Endodermal cell (in vitro differentiated cells): ENCODE measurements at places on chromosomes 16 and 17.
A peak's percentile ranks its signal among the peaks of the same experiment; 100 is the strongest.

DNA sequence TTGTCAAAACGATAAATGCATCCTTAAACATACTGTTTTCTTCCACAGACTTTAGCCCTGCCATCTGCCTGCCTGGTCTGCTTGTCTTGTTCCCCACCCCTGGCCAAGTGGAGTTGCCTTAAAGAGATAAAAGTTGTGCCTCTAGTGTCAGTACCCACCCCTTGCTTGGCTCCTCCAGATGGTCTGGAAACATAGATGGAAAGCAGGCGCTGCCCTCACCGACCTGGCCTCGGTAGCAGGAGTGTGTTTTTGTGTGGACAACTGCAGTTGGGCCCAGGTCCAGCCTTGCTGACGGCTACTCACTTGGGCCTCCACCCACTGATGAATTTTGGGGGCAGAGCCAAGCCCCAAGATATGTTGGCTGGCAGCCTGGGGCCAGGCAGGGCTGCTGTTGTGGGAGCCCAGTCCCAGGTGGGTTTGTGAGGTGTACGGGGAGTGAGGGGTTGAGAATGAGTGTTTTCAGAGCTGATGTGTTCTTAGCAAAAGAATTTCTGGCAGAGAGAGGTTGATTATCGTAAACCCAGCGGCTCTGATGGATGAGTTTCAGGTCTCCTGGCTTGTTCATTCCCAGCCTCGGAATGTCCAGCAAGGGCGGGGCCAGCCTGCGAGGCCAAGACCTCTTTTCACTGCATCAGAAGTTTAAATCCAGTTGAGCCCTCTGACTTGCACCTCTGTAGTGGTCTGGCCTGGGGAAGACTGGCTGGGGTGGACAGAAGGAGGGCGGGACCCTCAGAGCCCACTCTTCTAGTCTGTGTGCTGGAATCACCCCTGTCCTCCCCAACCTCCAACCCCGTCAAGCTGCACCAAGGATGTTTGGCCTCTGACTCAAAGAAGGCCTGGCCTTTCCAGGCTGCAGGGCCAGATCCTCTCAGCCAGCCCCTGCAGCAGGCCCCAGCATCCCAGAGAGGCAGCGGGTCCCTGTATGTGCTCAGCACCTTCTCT, 179.7 kb downstream of the RAB11FIP4 start:
- DNase-seq: no peak

GRCh38 chr16:88881675-88882357, 15.4 kb upstream of the PABPN1L start:
- DNase-seq: no peak

DNA sequence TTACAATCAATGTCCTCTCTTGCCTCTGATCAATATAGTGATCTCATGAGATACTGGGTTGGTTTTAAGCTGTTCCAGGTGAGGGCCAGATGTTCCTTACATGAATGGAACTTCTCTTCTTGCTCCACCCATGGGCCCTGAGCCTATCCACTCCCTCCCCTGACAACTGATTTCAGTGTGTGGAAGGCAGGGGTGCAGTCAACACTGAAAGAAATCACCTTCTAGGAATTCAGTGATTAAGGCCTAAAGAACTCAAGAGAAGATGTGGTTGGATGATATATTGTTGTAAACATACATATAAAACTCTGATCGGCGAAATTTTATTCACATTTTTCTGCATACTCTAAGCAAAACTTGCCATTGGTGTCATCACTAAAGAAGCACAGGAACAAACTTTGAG, 6.7 kb upstream of the GOSR2 start:
- DNase-seq: no peak

DNA sequence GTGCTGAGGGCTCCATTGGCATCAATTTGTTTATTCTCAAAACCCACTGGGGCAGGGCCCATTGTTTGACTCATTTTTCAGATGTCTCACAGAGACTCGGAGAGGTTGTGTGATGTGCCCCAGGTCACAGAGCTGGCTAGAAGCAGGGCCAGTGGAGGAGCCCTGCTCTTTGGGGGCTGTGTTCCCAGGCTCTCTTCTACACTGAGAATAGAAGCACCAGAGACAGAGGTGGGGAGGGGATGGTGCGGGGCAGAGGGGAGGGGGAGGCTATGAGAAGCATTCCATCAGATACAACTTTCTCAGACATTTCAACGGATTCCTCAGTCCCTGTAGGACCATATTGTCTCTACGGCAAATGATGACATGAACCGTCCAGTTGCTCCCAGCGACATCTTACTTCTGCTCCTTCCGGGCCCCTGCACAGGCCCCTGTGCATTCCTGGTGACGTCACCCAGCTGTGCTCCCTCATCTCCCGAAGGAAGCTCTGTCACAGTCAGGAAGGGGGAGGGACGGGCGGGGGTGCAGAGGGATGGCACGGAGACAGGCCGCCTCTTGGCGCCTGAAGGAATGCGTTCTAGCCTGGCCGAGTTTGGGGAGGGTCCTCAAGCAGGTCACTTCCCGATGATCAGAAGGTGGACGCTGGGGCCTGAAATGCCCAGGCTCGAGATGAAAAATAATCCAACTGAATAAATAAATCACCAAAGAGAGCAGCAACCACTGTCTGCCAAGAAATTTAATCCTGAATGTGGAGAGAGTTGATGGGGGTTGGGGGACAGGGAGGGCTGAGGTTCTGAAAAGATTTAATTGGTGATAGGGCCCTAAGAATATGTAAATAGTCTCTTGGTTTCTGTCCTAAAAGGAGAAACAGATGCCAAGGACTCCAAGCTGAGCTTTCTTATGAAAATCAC, 114.1 kb downstream of the NOG start:
- DNase-seq: peak; percentile 71

GRCh38 chr17:36702636-36703035, 101.3 kb downstream of the MRM1 start:
- DNase-seq: no peak

GRCh38 chr17:1054656-1055055, 57.7 kb downstream of the TIMM22 start:
- DNase-seq: no peak

GRCh38 chr17:54971147-54971546, 2.6 kb downstream of the STXBP4 start:
- DNase-seq: no peak

- DNase-seq: peak; percentile 93
Observed at GRCh38 chr16:57807968-57808528, 5.8 kb upstream of the KIFC3 start.

- DNase-seq: no peak
Observed at GRCh38 chr16:56161658-56162057, 29.6 kb upstream of the GNAO1 start.

- DNase-seq: peak; percentile 99
Observed at GRCh38 chr16:29805232-29806098, 864 bp upstream of the MAZ start.

DNA sequence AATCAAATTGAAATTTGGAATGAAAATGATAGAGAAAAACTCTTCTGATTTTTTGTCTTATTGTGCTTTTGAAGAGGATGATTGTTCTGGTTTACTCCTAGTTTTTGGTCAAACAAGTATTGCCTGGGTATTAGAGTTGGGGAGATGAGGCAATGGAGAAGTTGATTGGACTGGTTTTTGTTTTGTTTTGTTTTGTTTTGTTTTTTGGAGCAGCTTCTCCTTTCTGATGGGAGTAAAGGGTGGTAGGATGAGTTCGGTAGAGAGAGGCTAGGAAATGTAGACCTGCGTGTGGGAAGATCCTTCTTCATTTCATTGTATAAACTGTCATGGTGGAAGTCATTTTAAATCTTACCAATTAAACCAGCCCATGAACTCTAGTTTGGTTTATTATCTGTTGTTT, 17.7 kb downstream of the ATP6V0A1 start:
- DNase-seq: no peak

DNA sequence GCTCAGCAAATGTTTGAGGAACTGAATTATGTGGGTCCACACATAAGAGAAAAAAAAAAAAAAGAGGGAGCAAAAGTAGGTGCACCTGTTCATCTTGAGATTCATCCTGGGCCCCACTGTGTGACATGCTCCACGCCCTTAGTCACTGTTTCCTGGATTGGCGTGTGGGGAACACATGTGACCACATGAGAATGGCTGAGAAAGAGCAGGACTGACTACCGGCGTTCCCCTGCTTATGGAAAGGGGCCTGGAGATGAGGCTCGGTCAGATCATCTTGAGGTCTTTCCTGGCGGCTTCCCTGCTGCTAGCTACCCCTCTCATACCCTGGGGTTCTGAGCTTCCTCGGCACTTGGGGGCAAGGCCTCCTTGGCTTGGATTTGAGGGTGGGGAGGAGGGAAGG, 3.9 kb downstream of the DEXI start:
- DNase-seq: no peak

GRCh38 chr17:38851434-38851833, 2.1 kb downstream of the RPL23 start:
- DNase-seq: no peak

DNA sequence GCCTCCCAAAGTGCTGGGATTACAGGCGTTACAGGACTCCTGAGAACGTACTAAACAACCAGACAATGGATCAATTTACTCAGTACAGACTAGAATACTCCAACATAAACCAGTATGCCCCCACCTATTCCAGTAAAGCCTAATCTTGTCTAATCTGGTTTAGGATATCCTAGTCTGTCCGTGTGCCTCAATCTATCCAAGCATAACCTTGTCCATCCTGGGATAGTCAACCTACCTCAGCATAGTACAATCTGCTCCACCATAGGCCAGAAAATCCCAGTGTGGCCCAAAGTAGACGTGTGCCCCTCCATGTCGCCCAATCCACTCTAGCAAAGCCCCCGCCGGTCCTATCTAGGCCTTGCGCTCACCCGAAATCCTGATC, 625 bp downstream of the DVL2 start:
- DNase-seq: no peak

DNA sequence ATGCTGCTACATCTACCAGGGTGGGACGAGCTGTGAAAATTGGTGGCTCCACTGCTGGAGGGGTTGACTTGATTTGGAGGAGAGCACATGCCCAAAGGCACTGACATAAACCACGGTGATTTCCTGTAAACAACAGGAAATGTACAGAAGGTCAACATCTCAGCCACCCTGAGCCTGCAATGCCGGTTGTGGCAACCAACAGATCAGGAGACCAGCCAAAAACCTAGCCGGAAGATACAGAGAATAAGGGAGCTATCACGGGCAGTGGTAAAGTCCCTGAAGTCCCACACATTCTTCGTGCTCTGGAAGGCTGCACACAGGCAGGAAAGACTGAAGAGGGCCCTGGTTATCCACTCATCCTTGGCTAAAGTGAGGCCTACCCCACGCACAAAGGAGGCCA, 56.2 kb downstream of the ADCY9 start:
- DNase-seq: no peak

- DNase-seq: no peak
Observed at GRCh38 chr16:67703626-67704025, 15.5 kb downstream of the GFOD2 start.

DNA sequence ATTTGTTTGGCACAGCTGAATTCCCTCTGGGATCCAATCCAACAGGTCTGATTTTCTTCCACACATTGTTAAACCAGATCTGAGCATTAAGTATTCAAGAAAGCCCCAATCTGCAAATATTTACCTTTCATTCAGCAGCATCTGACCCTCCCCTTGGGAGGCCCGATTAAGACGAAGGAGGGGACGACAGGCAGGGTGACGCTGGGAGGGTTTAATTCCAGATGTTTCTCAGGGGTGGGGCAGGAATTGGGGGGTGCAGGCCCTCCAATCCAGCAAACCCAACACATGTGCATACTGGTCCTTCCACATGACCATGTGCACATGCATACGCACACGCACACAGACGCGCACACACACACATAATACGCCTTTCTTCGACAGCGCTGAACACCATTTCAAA, 240.5 kb downstream of the GSG1L start:
- DNase-seq: no peak

GRCh38 chr17:31321481-31321880, at the start of gene EVI2A:
Gene EVI2A (minus strand): TSS chr17:31321622. CDS start chr17:31319013, 2,609 bp downstream.
- no peak for DNase-seq

DNA sequence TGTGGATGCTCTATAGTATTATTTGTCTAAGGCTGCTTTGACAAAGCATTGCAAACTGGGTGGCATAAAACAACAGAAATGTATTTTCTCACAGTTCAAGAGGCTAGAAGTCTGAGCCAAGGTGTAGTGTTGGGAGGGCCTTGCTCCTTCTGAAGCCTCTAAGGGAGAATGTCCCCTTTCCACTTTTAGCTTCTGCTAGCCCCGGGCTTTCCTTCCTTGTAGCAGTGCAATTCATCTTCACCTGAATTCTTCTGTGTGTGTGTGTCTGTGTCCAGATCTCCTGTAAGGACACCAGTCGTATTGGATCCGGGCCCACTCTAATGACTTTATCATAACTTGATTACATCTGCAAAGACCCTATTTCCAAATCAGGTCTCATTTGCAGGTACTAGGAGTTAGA, 18.1 kb downstream of the KCNJ16 start:
- DNase-seq: no peak

- peak; percentile 90 for DNase-seq
Observed at GRCh38 chr17:50101346-50102163, 6.4 kb downstream of the PDK2 start.

DNA sequence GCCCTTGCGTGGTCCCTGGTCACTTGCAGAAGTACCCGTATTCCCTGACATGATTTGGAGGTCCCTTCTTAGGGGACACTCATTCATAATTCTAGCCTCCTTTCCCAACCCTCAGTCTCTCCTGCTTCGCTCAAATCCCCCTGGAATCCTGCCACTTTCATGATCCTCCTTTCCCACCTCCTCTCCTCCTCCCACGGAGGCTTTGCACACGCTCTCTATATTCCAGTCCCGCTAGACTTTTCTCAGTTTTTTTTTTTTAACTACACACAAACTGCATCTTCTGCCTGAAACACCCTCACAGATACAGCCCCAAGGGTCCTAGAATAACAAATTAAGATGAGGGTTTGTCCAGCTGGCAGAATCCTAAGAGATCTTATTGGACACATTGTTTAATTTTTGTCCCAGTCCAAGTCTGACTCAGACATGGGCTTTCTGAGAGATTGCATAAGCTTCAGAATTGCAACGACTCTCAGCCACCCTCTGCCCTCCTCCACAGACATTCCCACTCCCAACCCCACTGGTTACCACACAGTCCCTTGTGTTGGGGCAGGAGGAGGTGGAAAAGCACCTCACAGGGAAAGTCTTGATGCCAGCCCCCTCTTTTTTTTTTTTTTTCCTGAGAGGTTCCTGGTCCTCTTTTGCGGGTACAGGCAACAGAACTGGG, 739.5 kb upstream of the EEF2KMT start:
- DNase-seq: no peak

DNA sequence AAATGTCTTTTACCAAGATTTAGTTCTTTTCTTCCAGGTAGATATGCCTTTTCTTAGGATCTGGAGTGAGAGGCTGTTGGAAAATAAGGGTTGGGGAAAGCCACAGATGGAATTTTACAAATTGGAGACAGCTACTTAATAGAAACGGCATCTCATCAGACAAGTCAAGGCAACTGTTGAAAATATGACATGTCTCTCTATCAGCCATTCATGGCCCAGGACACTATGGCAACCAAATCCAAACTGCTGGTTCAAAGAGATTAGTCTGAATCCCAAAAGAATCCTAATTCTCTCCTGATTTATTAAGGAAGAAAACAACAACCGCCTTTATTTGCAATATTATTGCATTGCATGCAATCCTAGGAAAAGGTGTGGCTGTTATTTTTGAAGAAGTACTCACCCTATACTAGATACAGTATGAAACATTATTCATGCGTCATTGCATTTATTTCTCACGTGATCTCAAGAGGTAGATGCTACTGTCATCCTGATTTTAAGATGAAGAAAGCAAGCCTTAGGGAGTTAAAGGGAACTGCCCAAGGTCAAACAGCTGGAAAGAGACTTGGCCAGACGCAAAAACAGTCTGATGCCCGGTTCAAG, 12.6 kb upstream of the CEP20 start:
- DNase-seq: no peak
